ENCODE measurements at places on chromosomes 11 and 22.

GRCh38 chr11:64523456-64524157 lies 67.4 kb upstream of the SLC22A12 start:
- no peak for DNase-seq

DNA sequence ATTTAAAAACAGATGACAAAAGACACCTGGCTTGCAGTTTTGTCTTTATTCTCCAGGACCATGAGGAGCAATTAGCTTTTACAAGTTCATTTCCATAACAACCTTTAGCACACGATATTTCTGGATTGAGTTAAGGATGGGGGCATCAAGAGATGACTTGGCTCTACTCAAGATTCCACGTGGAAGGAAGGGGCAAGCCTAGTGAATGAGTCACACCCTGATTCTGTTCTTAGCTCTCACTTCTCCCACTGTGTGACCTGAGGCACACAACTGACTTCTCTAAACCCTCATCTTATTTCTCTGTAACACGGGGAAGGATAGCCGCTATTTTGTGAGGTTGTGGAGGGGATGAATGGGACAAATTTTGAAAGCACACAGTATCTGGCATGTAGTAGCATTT lies 185.5 kb downstream of the KIRREL3 start:
- DNase-seq: no peak

- DNase-seq: no peak
Observed at GRCh38 chr11:118410055-118410745, 8.8 kb downstream of the ATP5MG start.

- no peak for DNase-seq
Observed at GRCh38 chr11:65810046-65810868, 23.4 kb downstream of the OVOL1 start.

DNA sequence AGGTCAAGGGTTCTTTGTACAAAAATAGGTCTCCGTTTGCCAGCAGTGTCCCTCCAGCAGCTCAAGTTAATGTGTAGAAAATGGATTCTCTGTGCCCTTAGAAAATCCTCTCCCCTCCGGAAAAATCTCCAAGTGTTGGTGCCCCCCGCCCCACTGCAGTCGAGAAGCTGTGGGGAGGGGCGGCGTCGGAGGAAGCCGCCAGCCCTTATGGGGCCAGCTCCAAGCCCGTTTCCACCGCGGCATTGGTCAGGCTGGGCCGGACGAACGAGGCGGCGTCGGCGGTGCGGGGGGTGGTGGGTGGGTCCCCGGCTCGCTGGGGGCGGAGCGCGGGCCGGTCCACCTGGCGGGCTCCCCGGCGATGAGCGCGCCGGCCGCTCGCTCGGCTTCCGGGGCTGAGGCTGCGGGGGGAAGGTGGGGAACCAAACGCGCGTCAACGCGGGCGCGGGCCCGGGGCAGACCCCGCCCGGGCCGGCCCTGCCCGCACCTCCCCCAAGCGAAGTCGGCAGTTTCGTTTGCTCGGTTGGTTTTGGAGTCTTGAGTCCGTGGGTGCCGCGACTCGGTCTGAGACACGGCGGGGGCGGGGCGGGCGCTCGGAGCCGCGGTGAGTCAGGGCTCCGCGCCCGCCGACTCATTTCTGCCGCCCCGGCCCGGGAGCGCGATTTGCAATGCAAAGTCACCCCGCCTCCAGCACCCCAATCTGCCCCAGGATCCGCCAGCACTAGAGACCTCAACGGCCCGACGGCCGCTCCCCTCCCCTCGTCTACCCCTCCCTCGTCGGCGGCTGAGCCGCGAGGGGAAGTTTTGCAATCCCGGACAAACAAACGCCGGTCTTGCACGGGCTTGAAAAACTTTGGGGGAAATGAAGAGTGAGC lies 1.4 kb downstream of the ASCL2 start:
- no peak for DNase-seq

- no peak for DNase-seq
Observed at GRCh38 chr11:16797776-16798175, 59.3 kb downstream of the C11orf58 start.

DNA sequence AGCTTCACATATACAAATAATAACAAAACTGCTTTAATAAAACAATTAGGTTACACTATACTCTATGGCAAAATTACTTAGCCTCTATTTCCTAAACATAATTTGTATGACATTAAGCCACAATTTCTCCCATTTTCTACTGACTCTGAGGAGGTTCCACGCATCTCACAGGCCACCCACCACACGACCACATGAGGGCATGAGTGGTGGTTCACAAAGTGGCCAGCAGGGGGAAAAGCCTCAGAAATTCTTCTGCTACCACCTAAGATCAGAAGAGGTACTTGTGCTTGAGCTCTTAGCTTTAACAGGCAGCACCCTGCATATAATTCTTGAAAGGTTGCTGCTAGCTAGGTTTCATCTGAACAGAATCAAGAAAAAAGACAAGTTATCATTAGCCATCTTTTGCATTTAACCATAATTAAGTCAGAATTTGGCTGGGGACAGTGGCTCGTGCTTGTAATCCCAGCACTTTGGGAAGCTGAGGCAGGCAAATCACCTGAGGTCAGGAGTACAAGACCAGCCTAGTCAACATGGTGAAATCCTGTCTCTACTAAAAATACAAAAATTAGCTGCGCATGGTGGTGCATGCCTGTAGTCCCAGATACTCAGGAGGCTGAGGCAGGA lies 7.7 kb downstream of the LPXN start:
- no peak for DNase-seq

GRCh38 chr11:124934862-124935547 lies 842 bp downstream of the HEPACAM start:
- DNase-seq: no peak

- no peak for DNase-seq
Observed at GRCh38 chr22:25478528-25478927, 85.9 kb upstream of the GRK3 start.

Measured in urinary bladder (tissue), 4 donors.